Activated CD4-positive, alpha-beta T cell treated with anti-CD3 and anti-CD28 coated beads for 24 hours (primary cell): ENCODE measurements at places on chromosomes 16 and 17.

DNA sequence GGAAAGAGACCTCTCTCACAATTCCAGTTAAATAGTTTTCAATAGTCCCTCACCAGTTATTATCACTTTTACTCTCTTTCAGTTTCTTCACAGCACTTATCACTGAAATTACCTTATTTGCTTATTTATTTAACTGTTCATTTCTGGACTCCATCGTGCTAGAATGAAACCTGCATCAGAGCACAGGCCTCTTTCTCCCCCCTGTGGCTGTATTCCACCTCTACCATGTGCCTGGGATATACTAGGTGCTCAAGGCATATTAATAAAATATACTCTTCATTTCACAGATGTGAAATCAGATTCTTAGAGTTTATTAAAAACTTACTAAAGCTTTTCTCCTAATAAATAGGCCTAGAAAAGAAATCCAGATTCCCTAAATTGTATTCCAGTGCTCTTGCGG is 308.9 kb upstream of the MON1B start:
- no peak for DNase-seq

DNA sequence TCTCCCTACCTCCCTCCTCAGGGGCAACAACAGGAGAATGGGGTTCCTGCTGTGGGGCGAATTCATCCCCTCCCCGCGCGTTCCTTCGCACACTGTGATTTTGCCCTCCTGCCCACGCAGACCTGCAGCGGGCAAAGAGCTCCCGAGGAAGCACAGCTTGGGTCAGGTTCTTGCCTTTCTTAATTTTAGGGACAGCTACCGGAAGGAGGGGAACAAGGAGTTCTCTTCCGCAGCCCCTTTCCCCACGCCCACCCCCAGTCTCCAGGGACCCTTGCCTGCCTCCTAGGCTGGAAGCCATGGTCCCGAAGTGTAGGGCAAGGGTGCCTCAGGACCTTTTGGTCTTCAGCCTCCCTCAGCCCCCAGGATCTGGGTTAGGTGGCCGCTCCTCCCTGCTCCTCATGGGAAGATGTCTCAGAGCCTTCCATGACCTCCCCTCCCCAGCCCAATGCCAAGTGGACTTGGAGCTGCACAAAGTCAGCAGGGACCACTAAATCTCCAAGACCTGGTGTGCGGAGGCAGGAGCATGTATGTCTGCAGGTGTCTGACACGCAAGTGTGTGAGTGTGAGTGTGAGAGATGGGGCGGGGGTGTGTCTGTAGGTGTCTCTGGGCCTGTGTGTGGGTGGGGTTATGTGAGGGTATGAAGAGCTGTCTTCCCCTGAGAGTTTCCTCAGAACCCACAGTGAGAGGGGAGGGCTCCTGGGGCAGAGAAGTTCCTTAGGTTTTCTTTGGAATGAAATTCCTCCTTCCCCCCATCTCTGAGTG is 5.9 kb upstream of the LASP1NB start:
- DNase-seq = no peak

GRCh38 chr17:64006361-64007088 is 8.4 kb downstream of the PRR29 start:
- DNase-seq = no peak

DNA sequence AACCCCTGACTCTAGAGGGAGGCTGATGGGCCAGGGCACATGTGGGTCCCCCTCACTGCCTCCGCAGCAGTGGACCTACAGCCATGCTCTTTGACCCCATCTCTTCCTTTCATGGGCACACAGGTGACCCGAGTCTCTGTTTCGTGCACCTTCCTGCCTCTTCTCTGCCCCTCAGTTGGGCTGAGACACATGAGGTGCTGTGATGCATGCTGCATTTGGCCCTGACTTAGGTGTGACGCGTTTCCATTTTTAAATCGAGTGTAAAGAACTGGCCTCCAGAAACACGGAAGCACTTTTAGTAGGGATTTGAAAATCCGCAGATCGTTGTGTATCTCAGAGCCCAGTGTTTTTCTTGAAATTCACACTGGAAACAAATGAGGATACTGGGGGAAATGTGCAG is 24.6 kb downstream of the C16orf90 start:
- DNase-seq = no peak

- DNase-seq = no peak
Observed at GRCh38 chr17:13600475-13601321, 1.0 kb downstream of the HS3ST3A1 start.

DNA sequence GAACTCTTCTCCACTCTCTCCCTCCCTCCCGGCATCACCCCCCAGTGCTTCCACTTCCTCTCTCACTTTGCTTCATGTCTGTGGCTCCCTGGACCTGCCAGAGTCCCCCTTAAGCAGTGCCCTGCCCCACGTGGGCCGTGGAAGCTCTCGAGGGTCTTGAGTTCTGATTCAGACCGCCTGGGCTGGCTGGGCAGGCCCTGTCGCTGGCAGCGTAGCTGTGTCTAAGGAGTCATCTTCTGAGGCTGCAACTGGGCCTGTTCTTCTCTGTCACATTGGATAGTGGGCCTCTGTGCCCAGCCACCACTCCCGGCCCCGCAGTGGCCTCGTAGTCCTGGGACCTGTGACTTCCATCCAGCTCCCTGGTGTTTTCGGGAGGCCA is 30.7 kb downstream of the MNT start:
- DNase-seq = no peak

DNA sequence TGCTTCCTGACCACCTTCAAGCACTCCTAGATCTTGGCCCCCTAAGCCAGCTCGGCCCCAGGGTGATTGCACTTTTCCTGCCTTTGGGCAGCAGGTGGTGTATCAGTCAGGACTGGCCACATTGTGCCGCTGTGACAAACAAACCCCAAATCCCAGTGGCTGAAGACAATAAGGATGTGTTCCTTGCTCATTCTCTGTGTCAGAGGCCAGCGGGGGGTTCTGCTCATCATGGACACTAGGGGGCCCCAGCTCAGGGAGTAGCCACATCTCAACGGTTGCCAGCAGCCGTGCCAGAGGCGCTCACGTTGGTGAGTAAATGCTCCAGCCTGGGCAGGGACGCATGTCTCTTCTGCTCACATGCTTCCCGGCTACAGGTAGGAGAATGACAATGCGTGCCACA is 60.4 kb downstream of the ZDHHC7 start:
- DNase-seq = no peak

GRCh38 chr17:41893384-41893783 is 25.4 kb downstream of the ACLY start:
- DNase-seq = no peak

DNA sequence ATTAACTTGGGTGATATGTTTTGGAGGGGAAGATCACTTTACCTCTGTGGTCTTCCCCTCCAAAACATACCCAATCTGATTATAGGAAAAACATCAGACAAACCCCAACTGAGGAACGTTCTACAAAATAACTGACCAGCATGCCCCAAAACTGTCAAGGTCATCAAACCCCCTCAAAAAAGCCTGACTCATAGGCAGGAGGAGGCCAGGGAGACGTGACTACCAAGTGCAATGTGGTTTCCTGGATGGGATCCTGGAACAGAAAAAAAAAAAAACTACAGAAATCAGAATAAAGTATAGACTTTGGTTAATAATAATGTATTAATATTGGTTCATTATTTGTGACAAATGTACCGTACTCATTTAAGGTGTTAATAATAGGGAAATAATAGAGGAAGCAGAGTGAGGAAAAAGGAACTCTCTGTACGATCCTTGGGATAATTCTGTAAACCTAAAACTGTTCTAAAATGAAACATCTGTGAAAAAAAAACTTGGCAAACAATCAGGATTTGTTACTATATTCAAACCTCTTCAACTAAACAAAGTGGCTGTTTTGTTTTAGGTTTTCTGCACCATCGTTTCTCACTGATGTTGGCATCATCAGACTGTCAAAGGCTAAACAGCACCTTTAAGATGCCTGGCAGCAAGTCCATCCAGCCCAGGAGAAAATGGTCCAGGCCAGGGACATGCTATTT is 266.7 kb upstream of the SDK2 start:
- DNase-seq = no peak

GRCh38 chr16:23584186-23585076 is 11.7 kb downstream of the NDUFAB1 start:
- DNase-seq = no peak

DNA sequence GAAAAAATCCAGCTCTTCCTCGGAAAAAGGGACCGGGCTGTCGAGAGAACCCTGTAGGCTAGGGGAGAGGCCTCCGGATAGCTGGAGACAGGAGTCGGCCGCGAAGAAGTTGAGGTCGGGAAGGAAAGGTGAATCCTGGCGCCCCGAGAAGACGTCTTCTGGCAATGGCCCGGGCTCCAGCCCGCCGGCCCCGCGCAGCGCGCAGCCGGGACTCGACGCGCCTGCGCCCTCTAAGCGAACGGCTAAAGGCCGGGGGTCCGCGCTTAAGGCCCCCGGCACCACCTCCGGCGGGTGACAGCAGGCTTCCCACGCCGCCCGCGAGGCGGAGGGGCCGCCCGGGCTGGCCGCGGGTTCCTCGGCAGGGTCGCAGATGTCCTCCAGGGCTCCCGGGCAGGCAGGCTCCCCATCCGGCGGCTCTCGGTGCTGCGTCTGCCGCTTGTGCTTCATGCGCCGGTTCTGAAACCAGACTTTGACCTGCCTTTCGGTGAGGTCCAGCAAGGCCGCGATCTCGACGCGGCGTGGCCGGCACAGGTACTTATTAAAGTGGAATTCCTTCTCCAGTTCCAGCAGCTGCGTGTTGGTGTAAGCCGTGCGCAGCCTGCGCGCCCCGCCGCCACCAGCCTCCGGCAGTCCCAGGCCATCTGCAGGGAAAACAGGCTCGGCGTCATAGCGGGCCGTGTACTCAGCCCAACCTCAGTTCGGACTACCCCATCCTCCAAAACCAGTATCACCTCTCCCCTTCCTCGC is 1.6 kb downstream of the HOXB2 start:
- DNase-seq = peak; percentile 50

DNA sequence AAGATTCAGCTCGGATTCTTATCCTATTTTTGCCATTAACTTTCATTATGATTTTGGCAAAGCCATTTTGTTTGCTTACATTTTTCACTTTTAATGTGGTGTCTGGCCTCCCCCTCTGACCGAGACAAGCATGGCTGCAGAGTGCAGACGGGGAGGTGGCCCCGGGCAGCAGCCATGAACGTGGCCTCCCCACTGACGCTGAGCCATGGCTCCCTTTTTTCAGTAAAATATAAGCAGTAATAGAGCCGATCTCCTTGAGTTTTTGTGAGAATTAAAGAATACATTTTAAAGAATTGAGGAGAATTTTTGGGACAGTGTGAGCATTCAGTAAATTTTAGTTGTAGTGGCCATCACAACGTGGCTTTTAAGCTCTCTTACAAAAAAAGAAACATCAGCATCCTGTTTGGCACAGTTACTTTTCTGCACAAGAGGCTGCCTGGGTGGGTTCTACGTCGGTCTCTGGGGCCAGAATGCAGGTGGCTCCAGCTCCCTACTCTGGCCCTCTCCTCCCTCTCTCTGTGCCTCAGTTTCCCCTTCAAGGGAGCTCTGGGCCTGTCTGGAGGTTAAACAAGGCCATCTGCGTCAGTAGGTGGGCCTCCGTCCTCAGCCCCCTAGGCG is 68.8 kb upstream of the ZNF750 start:
- no peak for DNase-seq

GRCh38 chr17:79064026-79064425 is 10.6 kb upstream of the ENGASE start:
- DNase-seq = no peak

GRCh38 chr17:16085066-16085699 is 85.6 kb downstream of the TTC19 start:
- no peak for DNase-seq

- DNase-seq = no peak
Observed at GRCh38 chr17:36529121-36529520, 5.5 kb downstream of the MYO19 start.

GRCh38 chr17:15909481-15909991 is 35.4 kb upstream of the ADORA2B start:
- DNase-seq = no peak

DNA sequence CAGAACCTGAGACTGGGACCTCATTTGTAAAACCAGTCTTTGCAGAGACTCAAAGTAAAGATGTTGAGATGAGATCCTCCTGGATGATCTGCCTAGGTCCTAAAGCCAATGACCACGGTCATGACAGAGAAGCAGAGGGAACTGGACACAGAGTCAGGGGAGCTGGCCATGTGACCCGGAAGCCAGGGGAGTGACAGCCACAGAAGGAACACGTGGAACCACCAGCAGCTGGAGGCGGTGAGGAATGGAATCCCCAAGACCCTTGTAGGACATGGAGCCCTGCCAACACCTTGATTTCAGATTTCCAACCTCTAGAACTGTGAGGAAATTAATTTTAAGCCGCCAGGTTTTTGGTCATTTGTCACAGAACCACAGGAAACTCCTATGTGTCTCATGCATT is 37.0 kb downstream of the USP22 start:
- no peak for DNase-seq

DNA sequence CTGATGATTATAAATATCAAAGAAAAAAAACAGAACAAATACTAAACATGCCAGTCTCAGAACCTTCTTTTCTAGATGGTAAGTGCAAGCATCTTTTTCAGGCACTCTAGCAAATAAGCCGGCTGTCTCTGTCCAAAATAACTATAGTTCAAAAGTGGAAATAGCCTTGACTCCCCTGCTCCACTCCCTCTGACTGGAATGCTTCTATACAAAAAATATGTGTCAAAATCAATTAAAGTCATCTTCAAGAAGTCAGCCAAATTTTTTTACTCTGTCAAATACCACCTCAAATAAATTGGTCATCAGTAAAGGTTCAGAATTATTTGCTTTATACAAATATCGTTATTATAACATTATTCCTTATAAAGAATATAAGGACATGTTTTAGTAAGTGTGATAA is 83.6 kb downstream of the CACNG1 start:
- DNase-seq = no peak

- no peak for DNase-seq
Observed at GRCh38 chr16:86710602-86710950, 132.2 kb downstream of the FOXL1 start.

DNA sequence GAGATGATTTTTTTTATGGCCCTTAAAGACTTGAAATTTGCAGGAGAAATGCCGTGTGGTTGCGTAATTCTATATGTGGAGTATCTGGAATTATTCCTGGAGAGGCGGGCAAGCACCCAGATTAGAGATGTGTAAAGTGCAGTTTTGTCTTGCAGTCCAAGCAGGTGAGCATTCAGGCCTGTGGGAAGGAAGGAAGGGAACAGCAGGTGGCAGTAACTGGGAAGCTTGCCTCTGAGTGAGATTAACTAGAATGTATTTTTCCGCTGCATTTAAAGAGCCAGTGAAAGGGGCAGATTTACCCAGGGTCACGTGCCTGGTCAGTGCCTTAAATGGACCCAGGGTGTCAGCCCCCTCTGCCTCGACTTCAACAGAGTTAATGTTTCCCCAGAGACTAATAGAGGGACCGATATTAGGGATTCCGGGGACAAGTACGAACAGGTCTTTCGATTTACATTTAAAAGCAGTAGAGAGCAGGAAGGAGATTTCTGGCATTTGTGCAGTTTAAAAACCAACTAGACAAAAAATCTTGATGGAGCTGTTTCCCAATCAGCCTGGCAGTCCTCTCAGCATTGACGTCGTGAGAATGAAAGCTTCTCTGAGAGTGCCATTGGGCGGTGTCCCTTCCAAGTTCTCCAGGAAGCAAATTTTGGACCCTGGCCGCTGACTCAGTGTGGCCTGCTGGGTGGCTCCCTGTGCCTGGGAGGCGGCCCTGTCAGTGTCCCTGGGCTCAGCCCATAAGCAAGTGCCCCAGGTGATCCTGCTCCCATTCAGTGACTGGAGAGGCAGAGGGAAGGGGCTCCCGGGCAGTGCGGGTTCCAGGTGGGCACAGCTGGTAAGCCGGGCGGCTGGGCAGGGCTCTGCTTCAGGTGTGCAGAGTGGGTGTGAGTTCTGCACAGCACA is 38.2 kb downstream of the KSR1 start:
- no peak for DNase-seq

GRCh38 chr16:72291531-72291981 is 119.6 kb upstream of the PMFBP1 start:
- no peak for DNase-seq

- DNase-seq = no peak
Observed at GRCh38 chr16:175011-175949, 1.2 kb upstream of the HBA1 start.
